ENCODE measurements at places on chromosomes 3 and 15. TPM values are rescaled to one million over a fixed set of nuclear protein-coding genes. Genes with fewer than 3 reads are reported as not detected.

GRCh38 chr3:47407896-47408838 lies 27.3 kb downstream of the PTPN23 start:
- DNase-seq: no peak

- no peak for DNase-seq
These were observed 512.1 kb downstream of the ROBO1 start for GRCh38 chr3:79255702-79256101.

DNA sequence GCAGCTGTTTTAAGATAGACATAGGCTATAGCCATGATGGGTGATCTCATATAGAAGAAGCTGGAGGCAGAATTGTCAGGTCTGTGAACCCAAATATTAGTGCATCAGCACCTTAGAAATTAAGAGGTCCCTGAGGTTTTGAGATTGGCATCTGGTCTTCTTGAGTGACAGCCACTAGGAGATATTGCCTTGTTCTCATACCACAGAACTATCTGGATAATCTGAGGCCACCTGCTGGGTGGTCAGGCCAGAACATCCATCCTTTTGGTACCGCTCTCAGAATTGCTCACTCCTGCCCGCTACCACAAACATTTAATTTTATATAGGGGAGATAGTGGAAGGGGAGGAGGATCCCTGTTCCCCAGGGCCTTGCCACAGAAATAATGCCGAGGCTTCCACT lies 210.6 kb upstream of the ZPLD1 start:
- DNase-seq: no peak

DNA sequence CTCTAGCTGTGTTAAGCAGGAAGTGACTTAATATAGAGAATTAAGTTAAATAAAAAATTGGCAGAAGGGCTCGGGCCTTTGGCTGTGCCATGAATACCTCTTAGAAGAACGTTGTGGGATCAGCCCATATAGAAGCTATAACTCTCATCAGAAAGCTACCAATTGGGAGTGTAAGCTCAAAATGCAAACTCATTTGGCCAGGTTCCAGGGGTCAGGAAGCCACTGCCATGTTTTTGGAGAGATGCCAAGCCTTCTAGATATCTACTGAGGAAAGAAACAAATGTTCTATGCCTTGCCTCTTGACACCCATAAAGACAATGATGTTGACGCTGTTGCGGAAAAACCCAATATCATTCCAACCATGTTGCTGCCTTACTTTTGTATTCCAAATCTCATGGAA lies 475.2 kb upstream of the TGFBR2 start:
- DNase-seq: no peak

DNA sequence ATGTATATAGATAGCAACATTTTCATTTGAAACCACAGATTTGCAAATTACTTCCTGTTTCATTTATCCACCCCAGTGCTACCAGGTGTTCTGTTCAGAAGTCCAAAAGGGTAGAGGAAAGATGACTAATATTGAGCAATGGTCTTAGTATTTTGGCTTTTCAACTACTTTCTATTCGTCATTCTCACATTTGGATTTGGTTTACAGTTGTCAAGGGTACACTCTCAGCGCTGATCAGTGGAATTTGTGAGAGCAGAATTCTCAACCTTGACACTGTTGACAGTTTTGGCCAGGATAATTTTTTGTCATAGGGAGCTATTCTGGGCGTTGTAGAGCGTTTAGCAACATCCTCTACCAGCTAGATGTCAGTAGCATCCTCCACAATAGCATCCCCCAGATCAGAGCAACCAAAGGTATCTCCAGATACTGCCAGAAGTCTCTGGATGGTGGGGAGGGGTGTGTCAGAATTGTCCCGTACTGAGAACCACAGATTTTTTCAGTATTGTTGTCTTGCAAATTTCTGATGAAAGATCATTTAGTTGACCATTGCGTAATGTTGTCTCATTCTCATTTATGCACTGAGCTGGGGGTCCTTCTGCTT lies 4.2 kb downstream of the HMCES start:
- no peak for DNase-seq

P2RY13 gene
- 1.3 TPM for total RNA-seq

GRCh38 chr3:189914799-189915198 lies 205.9 kb downstream of the P3H2 start:
- DNase-seq: no peak

FEZF2 gene
- total RNA-seq: not detected
